ENCODE measurements at places on chromosomes 6 and 20.

DNA sequence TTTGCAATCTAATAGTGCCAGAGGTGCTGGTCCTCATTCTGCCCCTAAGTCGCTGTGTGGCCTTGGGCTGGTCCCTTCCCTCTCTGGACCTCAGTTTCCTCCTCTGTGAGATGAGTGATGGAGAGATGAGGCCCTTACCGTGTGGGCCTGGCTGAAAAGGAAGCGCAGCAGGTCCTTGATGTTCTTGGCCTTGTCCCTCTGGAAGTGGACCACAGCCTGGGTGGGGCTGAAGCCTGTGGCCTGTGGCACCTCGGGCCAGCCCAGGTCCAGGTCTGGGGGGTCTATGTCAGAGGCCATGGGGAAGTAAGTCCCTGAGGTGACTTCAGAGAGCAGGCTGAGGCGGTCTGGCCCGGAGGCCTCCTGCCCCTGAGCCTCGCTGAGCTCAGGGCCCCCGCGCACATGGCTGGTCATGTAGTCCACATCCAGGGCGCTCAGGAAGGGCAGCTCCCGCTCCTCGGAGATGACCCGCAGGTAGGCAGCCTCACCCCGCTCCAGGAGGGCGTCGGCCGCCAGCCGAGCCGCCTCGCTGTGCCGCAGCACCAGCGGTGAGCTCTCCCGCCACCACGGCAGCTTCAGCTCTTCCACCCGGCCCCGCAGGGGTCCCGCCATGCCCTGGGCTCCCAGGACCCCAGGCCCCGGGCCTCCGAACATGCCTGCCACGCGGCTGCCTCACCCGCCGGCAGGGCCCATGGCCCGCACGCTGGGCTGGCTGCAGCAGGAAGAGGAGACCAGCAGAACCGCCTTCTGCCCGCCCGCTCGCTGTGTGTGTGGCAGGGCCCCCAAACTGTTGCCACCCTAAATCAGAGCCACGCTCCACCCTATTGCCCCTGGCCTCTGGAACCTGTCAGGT lies at the start of gene FAM83C:
Gene FAM83C, minus strand, starts transcription at position 772 of the 850 bp plus-strand sequence. Its CDS starts 121 bp downstream, at position 651.
- H3K4me1 ChIP-seq = no peaks in the 10 kb centered on the region
- no peaks in the 10 kb centered on the region for H3K27me3 ChIP-seq
- H3K4me3 ChIP-seq = no peak within 1 kb of the TSS
- DNase-seq = peak; percentile 80
- H3K36me3 ChIP-seq = no peaks in the 10 kb centered on the region

DNA sequence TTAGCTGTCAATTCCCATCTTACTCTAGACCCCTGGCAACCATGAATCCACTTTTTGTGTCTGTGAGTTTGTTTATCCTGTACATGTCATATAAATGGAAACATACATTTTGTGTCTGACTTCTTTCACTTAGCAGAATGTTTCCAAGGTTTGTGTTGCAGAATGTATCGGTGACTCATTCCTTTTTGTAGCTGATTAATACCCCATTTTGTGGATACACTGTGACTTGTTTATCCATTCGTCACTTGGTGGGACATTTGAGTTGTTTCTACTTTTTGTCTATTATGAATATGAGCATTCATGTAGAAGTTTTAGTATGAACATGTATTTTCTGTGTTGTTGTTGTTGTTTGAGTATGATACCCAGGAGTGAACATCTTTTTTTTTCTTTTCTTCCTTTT lies 21.4 kb downstream of the CDYL start:
- H3K4me1 ChIP-seq = peaks cover 12% of the 10 kb centered on the region
- H3K36me3 ChIP-seq = no peaks in the 10 kb centered on the region
- H3K27me3 ChIP-seq = no peaks in the 10 kb centered on the region
- H3K4me3 ChIP-seq = no peak overlapping the region
- DNase-seq = no peak

GRCh38 chr6:168450917-168451316 lies 9.9 kb downstream of the SMOC2 start:
- no peak for DNase-seq
- H3K36me3 ChIP-seq = no peaks in the 10 kb centered on the region
- no peaks in the 10 kb centered on the region for H3K27me3 ChIP-seq

- H3K27ac ChIP-seq = no peak overlapping the region
- H3K4me3 ChIP-seq = no peak overlapping the region
- no peaks in the 10 kb centered on the region for H3K36me3 ChIP-seq
- H3K4me1 ChIP-seq = no peaks in the 10 kb centered on the region
Observed at GRCh38 chr6:122028933-122029522, 370.4 kb upstream of the HSF2 start.

DNA sequence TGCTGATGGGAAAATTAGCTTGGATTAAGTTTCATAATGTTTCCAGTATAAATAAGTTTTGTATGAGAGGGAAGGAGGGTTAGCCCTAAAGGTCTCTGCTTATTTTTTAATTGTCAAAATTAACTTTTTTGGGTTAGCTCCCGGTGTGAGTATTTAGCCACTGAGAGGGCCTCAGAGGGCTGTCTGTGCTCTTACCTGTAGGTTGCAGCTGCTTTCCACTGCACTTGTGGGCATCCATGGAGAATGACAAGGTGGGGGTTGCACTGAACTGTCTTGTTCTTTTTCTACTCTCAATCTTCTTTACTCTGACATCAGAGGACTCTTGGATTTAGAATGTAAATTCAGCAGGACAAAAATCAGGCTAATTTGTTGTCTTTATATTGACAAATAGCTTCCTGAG lies 81.4 kb downstream of the CD164 start:
- no peaks in the 10 kb centered on the region for H3K36me3 ChIP-seq
- no peaks in the 10 kb centered on the region for H3K4me1 ChIP-seq
- no peaks in the 10 kb centered on the region for H3K27me3 ChIP-seq
- no peak overlapping the region for H3K27ac ChIP-seq
- no peak for DNase-seq
- no peak overlapping the region for H3K4me3 ChIP-seq

- no peak for DNase-seq
- H3K4me3 ChIP-seq = no peak overlapping the region
- no peak overlapping the region for H3K27ac ChIP-seq
- no peaks in the 10 kb centered on the region for H3K4me1 ChIP-seq
Observed at GRCh38 chr6:90347411-90347851, 50.8 kb upstream of the BACH2 start.

All from upper lobe of left lung (tissue), 6 donors.